ENCODE measurements at places on chromosomes 16 and 17.
A peak's percentile ranks its signal among the peaks of the same experiment; 100 is the strongest.

- no peak for DNase-seq
Measured at GRCh38 chr16:11423315-11424117, 78.3 kb downstream of the RMI2 start.

- peak; percentile 12 for DNase-seq
Measured at GRCh38 chr17:45346216-45347015, 29.6 kb upstream of the MAP3K14 start.

DNA sequence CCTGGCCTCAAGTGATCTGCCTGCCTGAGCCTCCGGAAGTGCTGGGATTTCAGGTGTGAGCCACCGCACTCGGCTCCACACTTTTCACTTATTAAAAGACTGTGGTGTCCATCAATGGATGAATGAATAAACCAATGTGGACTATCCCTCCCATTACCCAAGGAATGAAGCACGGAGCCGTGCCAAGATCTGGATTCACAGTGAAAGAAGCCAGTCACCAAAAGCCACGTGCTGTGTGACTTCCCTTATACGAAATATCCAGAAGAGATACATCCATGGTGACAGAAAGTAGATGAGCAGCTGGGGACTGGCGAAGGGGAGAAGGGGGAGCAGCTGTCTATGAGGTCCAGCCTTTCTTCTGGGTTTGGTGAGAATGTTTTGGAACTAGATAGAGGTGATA lies 48.2 kb upstream of the STH start:
- DNase-seq = no peak

GRCh38 chr16:86104537-86105048 lies 205.6 kb downstream of the IRF8 start:
- DNase-seq = no peak

- DNase-seq = no peak
Measured at GRCh38 chr16:88591577-88592021, 21.4 kb downstream of the ZC3H18 start.

- DNase-seq = no peak
Measured at GRCh38 chr16:85778873-85779272, 20.5 kb downstream of the EMC8 start.

GRCh38 chr17:63635787-63636186 lies 13.6 kb downstream of the MAP3K3 start:
- DNase-seq = no peak

DNA sequence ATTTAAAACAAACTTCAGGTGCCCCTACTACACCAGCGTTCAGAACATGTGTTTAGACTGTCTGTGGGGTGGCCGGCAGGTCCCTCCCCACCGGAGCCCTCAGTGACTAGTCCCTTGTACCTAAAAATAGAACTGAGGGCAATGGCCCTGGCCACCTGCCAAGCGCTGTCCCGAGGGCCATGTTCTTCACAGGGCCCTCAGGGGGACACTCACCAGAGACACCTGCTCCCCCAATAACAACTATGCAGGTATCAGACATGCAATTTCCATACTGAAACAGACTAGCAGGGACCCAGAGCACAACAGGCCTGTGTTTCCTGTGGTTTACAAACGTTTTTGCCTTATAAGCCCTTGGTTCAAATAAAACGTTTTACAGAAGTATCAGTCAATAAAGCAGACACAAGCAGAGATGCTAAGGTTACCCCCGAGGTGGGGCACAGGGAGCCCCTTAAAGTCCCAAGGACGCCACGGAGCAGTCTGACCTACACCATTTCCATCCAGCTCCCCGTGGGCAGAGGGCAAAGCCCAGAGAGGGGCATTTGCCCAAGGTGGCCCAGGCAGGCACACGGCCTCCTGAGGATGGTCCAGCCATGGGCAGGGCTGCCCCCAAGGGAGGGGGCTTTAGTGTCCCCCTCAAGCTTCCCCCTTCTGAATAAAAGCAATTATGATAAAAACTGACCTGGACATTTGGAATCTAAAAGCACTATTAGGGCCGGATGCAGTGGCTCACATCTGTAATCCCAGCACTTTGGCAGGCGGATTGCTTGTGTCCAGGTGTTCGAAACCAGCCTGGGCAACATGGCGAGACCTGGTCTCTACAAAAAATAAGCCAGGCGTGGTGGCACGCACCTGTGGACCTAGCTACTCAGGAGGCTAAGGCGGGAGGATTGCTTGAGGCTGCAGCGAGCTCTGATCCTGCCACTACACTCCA lies 896 bp upstream of the MYLK3 start:
- no peak for DNase-seq

GRCh38 chr17:48748718-48749566 lies 20.4 kb upstream of the HOXB13 start:
- DNase-seq = no peak

DNA sequence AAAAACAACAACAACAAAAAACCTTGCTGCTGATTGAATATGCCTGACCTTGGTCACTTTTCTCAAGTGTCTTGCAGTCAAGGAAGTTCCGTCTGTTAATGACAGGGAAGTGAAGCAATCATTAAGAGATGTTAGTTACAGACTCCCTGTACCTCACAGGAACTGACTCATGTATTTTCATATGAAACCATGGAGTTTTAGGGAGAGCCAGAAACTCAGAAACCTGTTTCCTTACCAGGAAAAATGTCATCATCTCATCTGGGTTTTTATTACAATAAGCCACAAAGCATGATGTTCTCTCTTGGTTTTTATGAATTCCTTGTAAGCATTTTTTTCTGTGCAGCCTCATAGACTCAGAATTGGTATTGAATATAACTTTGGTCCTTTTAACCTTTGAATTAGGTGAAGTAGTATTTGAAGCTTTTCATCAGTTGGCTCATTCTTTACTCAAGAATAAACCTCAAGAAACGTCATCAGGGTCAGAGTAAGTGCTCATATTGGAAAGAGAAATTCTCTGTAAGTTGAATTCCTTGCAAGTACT lies 10.3 kb downstream of the LYRM1 start:
- DNase-seq = no peak

GRCh38 chr16:47886631-47887415 lies 269.0 kb downstream of the ABCC12 start:
- DNase-seq = no peak

- DNase-seq = no peak
Measured at GRCh38 chr16:88838566-88838965, 18.2 kb downstream of the GALNS start.

DNA sequence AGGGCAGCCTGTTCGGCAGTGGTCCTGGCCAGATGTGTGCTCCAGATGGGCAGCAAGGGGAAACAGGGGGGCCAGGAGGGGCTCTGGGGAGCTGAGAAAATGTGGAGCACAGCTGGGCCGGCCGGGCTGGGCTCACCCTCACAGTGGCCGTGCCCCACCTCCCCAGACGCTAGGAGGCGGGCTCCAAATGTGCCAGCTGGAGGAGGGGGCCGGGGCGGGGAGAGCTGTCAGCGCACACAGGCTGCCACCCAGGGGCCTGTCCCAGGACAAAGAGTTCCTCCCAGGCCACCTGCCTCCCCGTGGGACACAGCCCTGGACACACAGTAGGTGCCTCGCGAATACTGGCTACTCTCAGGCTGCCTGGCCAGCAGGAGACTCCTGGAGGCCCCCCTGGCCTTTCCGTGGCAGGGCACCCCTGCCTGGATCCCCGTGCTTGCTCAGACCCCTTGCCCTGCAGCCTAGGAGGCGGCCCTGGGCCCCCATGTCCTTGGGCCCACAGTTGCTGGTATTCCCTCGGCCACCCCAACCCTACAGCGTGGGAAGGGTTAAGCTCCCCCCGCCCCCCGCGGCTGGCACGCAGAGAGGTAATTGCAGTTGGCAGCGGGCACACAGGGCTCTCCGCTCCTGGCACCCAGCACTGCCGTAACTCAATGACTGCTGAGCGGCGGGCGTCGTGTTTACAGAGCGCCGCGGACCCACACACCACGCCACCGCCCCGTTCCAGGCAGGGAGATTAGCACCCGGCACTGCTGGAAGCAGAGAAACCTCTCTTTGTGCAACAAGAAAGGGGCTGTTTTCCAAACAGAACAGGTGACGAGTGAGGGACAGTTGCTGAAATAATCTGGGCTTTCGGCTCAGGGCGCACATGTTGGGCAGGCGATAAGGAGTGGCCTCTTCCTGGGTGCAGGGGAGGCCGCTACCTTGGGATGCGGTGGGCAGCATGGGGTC lies 32.2 kb downstream of the BAHCC1 start:
- peak; percentile 66 for DNase-seq

GRCh38 chr17:3447625-3448024 lies 14.0 kb upstream of the OR1E2 start:
- DNase-seq = no peak

- no peak for DNase-seq
Measured at GRCh38 chr17:68302066-68302564, 10.8 kb downstream of the ARSG start.

GRCh38 chr17:50855708-50856330 lies 10.3 kb downstream of the TOB1 start:
- DNase-seq = no peak

GRCh38 chr16:14109077-14109775 lies 38.1 kb downstream of the MRTFB start:
- no peak for DNase-seq

GRCh38 chr16:24541233-24541933 lies 2.0 kb downstream of the RBBP6 start:
- no peak for DNase-seq

- DNase-seq = no peak
Measured at GRCh38 chr16:67814567-67814966, 7.9 kb downstream of the TSNAXIP1 start.

GRCh38 chr16:74649839-74650504 lies 16.7 kb downstream of the RFWD3 start:
- no peak for DNase-seq

GRCh38 chr17:4040784-4041183 lies 76.5 kb upstream of the ATP2A3 start:
- no peak for DNase-seq

DNA sequence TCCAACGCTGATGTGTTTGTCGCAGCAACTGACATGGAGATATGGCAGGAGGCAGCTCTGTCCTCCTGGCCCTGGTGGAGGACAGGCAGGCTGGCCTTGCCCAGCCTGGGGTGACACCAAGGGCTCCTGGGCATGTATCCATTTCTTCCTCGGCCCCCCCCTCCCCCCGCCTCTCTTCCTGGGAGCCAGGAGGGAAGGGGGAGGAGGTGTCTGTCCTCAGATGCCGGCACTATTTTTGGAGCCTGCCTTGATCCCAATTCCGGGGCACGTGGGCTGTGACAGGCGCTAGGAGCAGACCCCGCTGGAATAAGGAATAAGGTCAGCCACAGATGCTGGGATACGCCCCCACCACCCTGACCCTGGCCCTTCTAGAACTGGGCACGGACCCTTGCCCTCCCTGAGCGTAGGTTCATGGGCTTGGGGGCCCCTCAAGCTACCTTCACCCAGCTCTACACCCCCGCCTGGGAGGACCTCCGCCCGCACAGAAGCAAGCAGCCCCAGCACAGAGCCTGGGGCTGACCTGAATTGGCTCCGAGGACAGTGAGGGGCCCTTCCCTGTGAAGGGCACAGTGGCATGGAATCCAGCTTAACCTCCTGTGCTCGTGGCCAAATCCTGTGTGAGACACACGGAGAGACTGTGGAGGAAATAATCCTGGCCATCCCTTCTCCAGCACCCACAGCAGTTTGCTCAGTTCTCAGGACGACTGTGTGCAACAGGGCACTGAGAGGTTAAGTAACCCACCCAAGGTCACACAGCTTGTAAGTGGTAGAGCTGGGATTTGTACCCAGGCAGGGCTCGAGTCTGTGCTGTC lies 24.1 kb downstream of the SEC14L5 start:
- DNase-seq = no peak

GRCh38 chr17:67994817-67995569 lies 1.3 kb downstream of the C17orf58 start:
- no peak for DNase-seq

GRCh38 chr17:49217651-49218413 lies 7.3 kb downstream of the ABI3 start:
- DNase-seq = no peak

DNA sequence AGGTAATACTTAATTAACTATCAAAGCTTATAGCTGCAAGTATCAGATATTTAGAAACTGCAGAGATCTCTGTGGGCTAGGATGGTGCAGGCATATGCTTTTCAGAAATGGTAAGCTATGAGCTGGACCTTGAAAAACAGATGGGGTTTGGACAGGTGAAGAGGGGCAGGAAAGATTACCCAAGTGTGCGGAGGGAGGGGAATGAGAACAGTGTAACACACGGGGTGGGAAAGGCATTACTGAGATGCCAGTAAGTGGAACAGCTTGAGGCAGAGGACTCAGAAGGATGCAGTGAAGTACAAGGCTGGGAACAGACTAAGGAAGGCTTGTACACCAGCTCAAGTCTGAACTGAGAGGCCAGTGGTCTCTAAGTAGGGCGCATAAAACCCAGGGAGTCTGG lies 22.1 kb upstream of the EVPL start:
- DNase-seq = no peak

GRCh38 chr17:78112518-78113471 lies 15.8 kb downstream of the TMC6 start:
- peak; percentile 61 for DNase-seq

GRCh38 chr16:25487888-25488287 lies 203.9 kb upstream of the HS3ST4 start:
- DNase-seq = no peak

DNA sequence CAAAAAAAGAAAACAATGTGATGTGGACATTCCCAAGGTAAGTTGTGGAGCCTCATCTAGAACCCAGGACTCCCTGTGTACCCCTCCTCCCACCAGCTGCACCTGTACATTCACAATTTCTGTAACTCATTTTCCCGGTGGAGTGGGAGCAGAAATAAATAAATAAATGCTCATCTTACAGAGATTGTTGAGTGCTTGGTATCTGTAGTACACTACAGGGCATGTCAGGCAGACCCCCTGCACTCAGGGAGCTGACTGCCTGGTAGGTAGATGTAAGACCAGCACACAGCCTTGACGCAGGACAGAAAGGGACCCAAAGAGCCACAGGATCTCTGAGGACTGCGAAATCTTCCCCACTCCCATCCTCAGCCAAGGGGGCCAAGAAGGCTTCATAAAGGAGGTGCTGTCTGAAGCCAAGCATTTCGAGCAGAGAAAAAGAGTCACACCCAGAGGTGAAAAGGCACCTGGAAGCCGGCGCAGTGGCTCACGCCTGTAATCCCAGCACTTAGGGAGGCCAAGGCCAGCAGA lies 6.5 kb downstream of the EIF1 start:
- no peak for DNase-seq

- DNase-seq = no peak
Measured at GRCh38 chr17:83125515-83126274, 46.3 kb downstream of the METRNL start.

DNA sequence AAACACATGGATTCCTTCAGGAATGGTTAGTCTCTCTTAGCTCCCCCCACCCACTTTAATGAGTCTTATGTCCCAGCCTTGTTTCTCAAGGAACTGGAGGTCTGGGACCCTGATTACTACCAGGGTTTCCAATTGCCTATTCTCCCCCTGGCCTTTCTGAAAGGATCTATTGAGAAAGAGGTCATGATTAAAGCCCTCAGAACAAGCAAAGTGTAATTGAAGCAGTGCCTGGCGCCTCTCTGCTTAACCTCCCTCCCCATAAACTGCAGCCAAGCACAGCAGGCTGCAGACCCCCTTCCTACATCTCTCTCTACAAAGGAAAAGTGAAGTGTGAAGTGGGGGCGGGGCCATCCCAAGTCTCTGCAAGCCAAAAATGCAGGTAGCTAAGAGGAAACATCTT lies 159.7 kb upstream of the CDH11 start:
- no peak for DNase-seq

- no peak for DNase-seq
Measured at GRCh38 chr17:73291260-73291801, 20.5 kb downstream of the CDC42EP4 start.

- no peak for DNase-seq
Measured at GRCh38 chr17:8572764-8573163, 57.8 kb downstream of the MYH10 start.

Data from amygdala (tissue), 56 donors.